ENCODE measurements at places on chromosomes 4 and X.

GRCh38 chr4:61428950-61429349, 228.8 kb downstream of the ADGRL3 start:
- no peak for DNase-seq

- DNase-seq, result no peak
These were observed 317.1 kb upstream of the FTHL17 start for GRCh38 chrX:31388946-31389345.

- DNase-seq, result no peak
These were observed 14.3 kb downstream of the CT47C1 start for GRCh38 chrX:119087121-119087520.

DNA sequence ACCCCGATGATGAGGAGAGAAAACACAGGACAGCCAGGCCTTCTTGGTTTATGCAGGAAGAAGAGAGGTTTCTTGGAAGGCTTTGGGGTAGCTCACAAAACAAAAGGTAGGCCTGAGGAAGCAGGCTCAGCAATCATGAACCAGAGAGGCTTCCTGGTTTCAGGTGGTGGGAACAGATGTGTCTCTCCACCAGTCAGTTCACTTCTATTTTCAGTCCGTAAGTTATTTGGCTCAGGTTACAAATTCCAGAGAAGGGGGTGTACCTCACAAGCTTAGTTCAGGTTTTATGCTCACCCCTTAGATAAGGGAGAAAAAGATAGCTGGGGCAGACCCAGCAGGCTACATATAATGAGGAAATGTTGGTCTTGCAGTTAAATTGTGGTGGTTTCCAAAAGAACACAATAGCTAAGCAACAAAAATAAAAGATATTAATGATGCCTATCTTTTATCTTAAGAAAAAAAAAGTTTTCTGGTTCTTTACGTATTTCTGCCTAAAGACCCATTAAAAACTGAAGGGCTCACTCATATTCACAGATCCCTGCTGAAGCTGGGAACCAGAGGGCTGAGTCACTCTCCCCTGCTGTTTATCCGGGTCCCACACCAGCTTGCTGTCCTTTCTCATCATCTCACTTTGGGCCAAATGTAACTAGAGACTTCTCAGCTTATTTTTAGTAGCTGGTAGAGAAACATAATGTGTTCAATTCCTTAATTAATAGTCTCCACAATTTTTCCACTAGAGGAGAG, 177.0 kb downstream of the CAMK2D start:
- peak; percentile 4 for DNase-seq

- DNase-seq, result no peak
These were observed 95.4 kb downstream of the TNIP2 start for GRCh38 chr4:2660596-2661211.

DNA sequence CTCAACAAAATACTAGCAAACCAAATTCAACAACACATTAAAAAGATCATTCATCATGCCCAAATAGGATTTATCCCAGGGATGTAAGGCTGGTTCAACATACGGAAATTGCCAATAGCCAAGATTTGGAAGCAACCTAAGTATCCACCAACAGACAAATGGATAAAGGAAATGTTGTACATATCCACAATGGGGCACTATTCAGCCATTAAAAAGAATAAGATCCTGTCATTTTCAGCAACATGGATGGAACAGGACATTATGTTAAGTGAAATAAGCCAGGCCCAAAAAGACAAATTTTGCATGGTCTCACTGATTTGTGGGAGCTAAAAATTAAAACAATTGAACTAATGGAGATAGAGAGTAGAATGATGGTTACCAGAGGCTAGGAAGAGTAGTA, 82.0 kb upstream of the FAM241A start:
- DNase-seq, result peak; percentile 54

- DNase-seq, result no peak
These were observed 78.7 kb downstream of the RBM47 start for GRCh38 chr4:40550948-40551462.
